ENCODE measurements at places on chromosomes 4 and X.

DNA sequence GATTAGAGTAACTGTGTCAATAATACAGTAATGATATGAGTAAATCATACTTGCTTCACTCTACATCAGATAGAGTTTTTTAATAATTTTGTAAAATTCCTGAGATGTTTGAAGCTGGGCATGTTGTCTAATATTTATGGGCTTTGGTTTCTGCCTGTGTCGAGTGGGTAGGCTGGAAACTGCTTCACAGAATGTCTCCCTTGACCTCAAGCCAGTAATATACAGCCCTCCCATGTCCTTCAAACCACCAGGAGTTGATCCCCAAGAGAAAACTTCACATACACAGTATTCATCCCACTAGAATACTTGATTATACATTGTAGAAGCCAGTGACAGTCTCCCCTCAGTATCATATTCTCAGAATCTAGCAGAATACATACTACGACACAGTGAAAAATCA, 284.8 kb upstream of the TENM3 start:
- DNase-seq = no peak

DNA sequence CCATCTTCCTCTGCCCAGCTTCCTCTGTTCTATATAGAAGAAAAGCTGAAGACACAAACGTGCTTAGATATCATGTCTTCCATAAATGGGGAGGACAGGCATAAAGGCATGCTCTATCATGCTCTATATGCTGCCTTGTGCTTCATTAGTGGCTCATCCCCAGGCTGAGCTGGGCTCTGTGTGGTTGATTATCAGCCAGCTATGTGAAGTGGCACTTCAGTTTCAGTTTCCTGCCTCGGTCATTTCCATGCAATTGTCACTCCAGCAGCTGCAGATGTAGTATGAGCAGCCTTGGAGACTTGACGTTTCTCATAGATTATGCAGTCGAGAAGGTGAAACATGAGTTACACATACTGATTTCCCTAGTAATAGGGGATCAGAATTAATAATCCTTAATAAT, 106.2 kb downstream of the SYTL5 start:
- DNase-seq = no peak

DNA sequence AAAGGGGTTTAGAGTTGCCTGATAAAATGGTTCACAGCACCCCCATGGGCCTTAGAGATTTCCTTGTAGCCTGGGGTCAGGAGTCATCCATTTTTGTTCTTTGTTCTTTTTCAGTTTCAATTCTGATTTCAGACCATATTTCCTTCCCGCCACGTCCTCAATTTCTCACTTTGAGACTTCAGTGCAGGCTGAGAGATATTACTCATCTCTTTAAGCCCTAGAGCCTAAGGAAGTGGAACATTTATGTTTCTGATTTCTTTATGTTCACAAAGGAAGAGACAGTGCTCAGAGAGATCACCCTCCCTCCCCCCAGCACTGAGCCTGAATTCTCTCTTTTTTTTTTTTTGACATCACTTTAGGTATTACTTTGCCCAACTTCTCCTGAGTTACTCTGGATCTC, 56.3 kb downstream of the MSN start:
- no peak for DNase-seq

GRCh38 chr4:100633269-100633668, 115.4 kb upstream of the EMCN start:
- no peak for DNase-seq

GRCh38 chrX:10620121-10620699, at the start of gene MID1:
MID1 (minus strand) TSS chrX:10620585; CDS start chrX:10567547, 53,038 bp downstream.
- DNase-seq = peak; percentile 23

DNA sequence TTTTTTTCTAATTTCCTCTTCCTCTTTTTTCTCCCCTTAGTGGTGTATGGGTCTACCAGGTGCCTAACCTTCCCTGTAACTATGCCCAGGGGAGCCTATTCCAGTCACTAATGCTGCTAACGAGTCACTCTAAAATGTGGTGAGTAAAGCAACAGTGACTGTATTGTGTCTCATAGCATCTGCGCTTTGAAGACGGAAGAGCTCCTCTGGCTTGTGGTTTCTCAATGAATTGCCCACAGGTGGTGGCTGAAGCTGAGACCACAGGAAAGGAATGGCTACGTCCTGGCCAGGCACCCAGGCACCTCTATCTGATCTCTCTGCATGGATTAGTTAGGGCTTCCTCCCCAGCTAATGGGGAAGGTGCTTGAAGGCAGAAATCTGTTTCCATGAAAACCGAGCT, 763.5 kb upstream of the FRG1 start:
- DNase-seq = no peak

GRCh38 chrX:23766650-23767551, 16.1 kb upstream of the SAT1 start:
- no peak for DNase-seq

GRCh38 chr4:36310793-36311192, 29.4 kb downstream of the DTHD1 start:
- DNase-seq = peak; percentile 65

DNA sequence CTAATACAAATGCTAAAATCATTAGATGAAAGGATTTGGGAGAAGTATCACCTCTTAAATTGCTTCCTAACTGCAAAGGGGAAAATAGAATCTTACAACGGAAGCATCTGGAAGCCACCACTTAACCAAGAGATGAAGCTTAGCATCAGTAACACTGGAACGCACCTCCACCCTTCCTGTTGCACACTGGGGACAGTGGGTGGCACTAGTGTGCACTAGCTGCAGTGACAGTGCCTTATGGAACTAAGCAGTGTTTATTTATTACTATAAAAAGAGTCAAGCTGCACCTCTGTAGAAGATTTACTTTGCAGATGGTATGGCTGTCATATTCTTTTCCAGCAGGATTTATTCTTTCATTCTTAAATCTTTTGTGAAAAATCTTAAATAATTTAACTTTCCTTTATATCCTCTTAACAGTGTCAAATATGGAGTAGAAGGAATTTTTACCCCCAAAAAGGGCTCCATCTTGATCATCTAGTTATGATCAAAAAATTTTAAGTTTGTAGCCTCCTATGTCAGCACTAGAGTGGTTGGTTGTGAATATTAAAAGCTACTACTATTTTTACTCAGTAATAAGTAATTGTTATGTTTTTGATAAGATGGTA, 76.7 kb downstream of the SCD5 start:
- DNase-seq = no peak

DNA sequence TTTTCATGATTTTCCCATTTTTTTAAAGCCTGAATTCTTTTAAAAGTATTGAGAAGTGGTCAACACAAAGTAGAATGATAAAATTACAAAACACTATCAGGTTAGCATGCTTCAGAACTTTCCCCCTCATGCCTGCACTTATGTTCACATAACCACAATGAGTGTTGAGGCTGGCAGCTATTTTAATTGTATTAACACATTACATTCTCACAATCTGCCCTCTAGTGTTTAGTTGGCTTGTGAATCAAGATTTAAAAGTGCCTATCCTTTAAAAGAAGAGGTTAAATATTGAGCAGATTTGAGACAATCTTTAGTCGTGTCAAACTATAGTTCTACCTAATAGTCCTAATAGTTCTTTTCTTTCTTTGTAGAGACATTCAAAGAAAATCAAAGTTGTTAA, 93.6 kb upstream of the NAP1L5 start:
- no peak for DNase-seq

- no peak for DNase-seq
Observed at GRCh38 chr4:4919927-4920326, 60.5 kb downstream of the MSX1 start.

GRCh38 chr4:82519072-82519471, 42.7 kb downstream of the TMEM150C start:
- DNase-seq = no peak
